ENCODE measurements at places on chromosomes 3 and 15. TPM values are rescaled to one million over a fixed set of nuclear protein-coding genes. Genes with fewer than 3 reads are reported as not detected.

DNA sequence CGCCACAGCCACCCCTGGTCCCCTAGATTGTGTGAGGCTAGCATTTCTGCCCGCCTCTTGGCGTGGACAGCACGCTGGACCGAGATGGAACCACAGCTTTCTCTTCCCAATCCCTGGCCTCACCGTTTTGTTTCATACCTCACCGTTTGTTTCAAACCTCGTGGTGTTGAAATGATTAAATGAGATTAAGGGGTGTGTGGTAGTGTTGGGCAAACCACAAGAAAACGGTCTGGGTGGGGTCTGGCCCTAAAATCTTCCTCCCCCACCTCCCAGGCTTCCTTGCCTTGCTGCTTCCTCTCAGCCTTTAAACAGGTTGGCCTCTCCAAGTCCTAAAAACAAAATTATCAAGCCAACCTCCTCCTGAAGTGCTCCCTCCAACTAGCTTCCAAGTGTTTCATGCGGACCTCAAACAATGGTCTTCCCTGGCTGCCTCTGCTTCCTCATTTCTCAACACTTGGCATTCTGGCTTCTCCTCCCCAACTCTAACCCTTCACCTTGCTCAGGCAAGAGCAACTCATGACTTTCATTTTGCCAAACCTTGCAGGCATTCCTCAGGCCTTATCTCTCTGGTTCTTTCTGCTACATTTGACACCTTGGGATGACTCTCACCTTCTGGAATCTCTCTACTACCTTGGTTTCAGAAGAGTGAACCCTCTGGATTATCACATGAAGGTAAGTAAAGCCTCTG is 1.4 kb upstream of the ATP13A3 start:
- no peak for DNase-seq

DNA sequence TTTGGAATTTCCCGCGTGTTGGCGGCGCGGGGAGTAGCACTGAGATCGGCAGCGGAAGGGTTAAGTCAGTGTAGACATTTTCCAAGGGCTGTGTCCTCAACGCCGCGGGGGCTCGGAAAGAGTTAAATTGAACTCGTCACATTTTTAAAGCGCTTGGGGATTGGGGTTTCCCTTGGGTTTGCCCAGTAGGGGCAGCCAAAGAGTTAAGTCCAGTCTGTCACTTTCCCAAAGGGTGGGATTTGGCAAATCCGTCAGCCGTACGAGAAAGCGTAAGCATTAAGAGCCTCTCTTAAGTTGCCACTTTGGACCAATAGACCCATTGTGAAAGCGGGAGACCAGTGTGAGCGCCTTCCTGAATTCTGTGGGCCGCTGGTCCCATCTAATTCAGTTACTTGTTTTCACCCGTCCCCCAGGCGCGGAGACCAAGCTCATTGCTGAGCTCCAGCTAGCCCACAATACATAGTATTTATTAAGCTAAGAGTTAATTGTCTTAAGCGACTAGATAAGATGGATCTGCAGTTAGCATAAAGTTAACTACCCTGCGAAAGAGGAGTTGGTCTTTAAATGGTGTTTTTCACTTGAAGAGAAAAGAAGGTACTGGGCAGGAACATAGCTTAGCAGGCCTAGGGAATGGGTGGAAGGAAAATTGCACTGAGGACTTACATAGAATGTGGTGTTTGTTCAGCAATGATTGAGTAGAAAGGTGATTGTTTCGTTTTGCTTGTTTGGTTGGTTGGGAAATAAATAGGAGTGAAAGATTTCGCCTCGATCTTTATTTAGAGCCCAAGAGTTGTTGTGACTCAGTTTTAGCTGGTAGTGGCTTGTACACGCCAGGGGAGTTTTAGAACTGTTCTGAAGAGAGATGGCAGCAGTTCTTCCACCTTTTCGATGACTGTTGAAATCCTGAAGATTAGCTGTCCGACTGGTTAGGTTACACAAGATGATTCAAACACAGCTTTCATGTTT is 932 bp downstream of the ARL8B start:
- no peak for DNase-seq

- DNase-seq = no peak
These were observed 242.1 kb upstream of the TLE3 start for GRCh38 chr15:70339571-70340493.

DNA sequence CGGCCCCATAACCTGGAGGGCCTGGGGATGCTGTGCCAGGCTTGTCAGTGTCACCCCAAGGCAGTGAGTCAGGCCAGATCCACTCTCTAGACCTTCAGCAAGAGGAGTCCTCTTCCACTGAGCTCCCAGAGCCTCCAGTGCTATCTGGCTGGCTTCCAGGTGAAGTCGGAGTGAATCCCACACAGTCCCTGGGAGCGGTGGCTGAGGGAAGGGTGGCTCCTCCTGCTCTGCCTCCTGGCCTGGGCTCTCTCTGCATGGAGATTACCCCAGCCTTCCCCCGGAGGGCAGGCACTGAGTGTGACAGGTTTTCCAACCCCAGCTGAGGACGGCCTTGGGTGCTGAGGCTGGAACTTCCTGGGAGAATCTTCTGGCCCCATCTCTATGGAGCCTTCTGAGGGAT is 82.7 kb downstream of the EPHB1 start:
- DNase-seq = no peak

- no peak for DNase-seq
These were observed 61.1 kb downstream of the KCNAB1 start for GRCh38 chr3:156181509-156181908.

- no peak for DNase-seq
These were observed 3.8 kb upstream of the GATA2 start for GRCh38 chr3:128496602-128497304.

- DNase-seq = no peak
These were observed 102.0 kb upstream of the IGSF10 start for GRCh38 chr3:151562891-151563290.

DNA sequence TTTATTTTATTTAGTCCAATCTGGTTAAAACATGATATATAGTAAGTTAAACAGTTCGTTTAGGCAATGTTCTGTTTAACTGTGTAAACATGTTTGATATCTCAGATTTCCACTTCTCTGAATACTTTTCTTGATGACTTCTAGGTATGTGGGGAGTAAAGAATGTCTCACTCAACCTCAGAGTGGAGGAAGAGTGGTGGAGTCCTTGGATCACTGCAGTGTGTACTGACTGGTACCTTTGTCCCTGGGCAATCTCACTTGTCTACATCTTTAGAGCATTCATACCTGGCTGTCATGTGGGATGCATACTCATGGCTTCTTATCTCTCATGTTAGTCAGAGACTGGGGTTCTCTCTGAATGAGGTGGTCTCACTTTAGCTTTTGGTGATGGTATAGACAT is 15.6 kb downstream of the GADL1 start:
- no peak for DNase-seq

- no peak for DNase-seq
These were observed 5.4 kb upstream of the HEG1 start for GRCh38 chr3:125061170-125061569.

- DNase-seq = no peak
These were observed 99.2 kb downstream of the SLMAP start for GRCh38 chr3:57855281-57855680.

GRCh38 chr3:113275929-113276750 is 64.8 kb downstream of the BOC start:
- DNase-seq = no peak

DNA sequence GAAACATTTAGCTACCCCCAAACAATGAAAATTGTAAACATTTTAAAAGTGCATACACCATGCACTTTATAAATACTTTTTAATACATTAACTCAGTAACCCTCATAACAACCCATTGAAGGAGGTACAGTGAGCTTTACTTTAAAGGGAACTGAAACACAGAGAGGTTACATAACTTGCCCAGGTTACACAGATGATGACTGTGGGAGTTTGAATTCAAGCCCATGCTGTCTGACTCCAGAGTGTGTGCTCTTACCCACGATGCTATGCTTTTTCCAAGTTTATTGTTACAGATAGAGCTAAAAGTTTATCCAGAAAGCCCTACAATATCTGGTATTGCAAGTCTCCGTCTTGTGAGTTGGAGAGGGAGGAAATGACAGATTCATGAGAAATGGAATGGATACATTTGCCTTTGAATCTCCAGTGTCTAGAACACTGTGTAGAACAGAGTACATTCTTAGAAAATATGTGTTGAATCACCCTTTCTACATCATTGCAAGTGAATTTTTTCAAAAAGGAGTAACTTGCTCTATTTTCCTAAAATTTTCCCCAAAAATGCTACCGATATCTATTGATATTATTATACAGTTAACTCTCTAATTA is 428.3 kb downstream of the NAALADL2 start:
- no peak for DNase-seq

DNA sequence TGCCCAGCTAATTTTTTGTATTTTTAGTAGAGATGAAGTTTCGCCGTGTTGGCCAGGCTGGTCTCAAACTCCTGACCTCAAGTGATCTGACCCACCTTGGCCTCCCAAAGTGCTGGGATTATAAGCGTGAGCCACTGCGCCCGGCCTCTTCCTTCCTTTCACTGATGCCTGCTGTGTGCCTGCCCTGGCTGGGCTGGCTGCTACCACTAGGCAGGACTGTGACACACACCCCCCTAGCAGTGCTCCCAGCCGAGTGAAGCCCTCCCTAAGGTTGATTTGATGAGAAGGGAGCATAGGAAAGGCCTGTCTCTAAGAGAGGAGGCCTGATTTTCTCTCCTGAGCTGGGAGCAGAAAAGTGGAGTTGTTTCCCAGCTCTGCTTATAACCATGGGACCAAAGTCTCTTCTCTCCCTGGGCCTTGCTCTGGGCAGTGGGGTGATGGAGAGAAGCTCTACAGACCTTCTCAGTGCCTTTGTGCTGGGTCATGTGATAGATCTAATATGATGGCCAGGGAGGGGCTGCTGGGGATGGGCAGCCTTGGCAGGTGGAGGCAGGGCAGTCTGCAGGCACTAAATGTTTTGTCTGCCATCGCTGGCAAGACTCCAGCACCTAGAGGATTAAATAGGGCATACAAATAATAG is 20.1 kb upstream of the SFMBT1 start:
- DNase-seq = no peak

- DNase-seq = no peak
These were observed 379.0 kb downstream of the CNTN4 start for GRCh38 chr3:2477620-2478019.

DNA sequence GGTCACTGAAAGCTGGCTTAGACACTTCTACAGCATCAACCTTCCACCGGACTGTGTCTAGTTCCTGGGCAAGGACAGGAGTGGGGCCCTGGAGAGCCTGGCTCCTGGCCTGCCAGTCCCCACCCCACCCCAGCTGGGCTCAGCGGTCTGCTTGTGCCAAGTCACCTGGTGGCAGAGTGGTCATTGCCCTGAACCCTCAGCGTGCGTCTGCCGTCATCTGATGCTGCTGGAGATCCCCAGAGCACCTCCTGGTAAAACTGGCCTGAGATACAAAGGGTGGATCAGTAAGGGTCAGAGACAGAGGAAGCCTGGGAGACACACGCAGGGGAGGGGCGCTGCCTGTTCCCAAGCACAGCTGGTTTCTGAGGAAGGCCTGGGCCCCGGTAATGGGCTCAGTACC is 16.7 kb downstream of the ITIH4 start:
- no peak for DNase-seq

DNA sequence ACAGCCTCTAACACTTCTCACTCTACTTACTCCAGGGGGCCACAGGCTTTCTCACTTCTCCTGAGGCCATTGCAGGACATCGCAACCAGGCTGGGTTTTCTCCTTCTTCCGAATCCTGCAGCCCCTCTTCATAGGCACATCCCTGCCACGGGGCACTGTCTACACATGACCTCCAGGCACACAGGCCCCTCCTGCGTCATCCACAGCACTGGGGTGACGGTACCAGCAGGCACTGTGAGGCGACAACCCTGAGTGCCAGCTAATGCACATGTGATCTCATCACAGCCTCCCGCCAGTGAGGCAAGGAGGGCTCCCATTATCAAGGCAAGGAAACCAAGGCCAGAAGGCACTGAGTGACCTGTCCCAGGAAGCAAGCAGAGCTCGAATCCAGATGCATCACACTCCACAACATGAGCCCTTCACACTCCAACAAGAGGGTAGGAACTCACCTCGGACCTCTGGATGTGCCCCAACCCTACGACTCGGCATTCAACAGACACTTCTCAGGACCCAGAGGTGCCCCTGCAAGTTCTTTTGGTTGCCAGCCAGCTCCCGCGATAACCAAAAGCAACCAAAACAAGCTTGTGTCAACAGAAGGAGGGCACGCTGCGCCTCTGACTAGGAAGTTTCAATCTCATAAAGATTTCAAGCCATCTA is 16.7 kb downstream of the FAM174B start:
- no peak for DNase-seq

- peak; percentile 23 for DNase-seq
These were observed 158.6 kb upstream of the NR2E3 start for GRCh38 chr15:71651750-71652186.

DNA sequence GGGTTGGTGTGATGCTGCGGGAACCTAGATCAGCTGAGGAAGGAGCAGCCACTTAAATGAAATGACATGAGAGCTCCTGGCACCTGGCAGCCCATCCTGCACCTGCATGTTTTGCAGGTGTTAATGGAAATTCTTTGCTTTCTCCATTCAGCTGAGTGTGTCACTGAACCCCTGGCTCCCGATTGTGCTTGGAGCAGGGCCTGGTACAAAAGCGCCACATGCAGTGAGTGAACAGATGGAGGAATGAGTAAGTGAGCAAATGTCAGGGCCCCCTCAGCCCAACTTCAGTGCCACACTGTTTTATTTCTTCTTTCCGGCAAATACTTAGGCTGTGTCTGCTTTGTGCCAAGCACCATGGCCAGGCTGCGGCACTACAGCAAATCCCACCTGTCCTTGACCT is 132.2 kb downstream of the ASB7 start:
- DNase-seq = no peak

GRCh38 chr3:16388850-16389441 is 123.9 kb downstream of the OXNAD1 start:
- DNase-seq = peak; percentile 54

Gene PRTG
- polyA plus RNA-seq = 13.7 TPM

Gene SLC6A6
- polyA plus RNA-seq = 19.2 TPM

Gene SLC28A1
- 7.5 TPM for polyA plus RNA-seq

Gene ITPKA
- 0.19 TPM for polyA plus RNA-seq

Gene PLA2G4D
- 0.09 TPM for polyA plus RNA-seq

Gene CTXN2
- polyA plus RNA-seq = 0.18 TPM

Gene MCF2L2
- polyA plus RNA-seq = 0.97 TPM

Gene SEMA3G
- polyA plus RNA-seq = 32.2 TPM

Gene SLC22A13
- polyA plus RNA-seq = 1.9 TPM

Gene TM4SF18
- polyA plus RNA-seq = 32.7 TPM

Gene LRRC31
- 0.27 TPM for polyA plus RNA-seq

Gene RHOV
- 2.3 TPM for polyA plus RNA-seq

Gene GREM1
- polyA plus RNA-seq = 0.21 TPM
